Cardiac muscle cell (in vitro differentiated cells and primary cell): ENCODE measurements at places on chromosomes 7 and 10. TPM values are rescaled to one million over a fixed set of nuclear protein-coding genes. Genes with fewer than 3 reads are reported as not detected.
A peak's percentile ranks its signal among the peaks of the same experiment; 100 is the strongest.

The PAPSS2 gene
- 3.5 and 6.4 TPM in 2 replicates for polyA plus RNA-seq

The FAM221A gene
- 7.1 and 10.0 TPM in 2 replicates for polyA plus RNA-seq

The OSBPL3 gene
- 3.3 and 7.5 TPM in 2 replicates for polyA plus RNA-seq

The MKX gene
- 0.49 TPM in 1 of 2 replicates, not detected in the other for polyA plus RNA-seq

The DGKB gene
- polyA plus RNA-seq: 0.07 and 1.6 TPM in 2 replicates

The PRKCQ gene
- polyA plus RNA-seq: 4.1 and 4.3 TPM in 2 replicates

The KLLN gene
- polyA plus RNA-seq: 0.69 and 0.77 TPM in 2 replicates

The UCMA gene
- polyA plus RNA-seq: not detected in 2 replicates

The CALCR gene
- not detected in 2 replicates for polyA plus RNA-seq

The BICC1 gene
- polyA plus RNA-seq: 6.4 and 7.2 TPM in 2 replicates

The HHEX gene
- 0.43 and 0.61 TPM in 2 replicates for polyA plus RNA-seq

The TFPI2 gene
- polyA plus RNA-seq: 12.6 and 20.1 TPM in 2 replicates

The CDH23 gene
- 0.05 and 1.2 TPM in 2 replicates for polyA plus RNA-seq

DNA sequence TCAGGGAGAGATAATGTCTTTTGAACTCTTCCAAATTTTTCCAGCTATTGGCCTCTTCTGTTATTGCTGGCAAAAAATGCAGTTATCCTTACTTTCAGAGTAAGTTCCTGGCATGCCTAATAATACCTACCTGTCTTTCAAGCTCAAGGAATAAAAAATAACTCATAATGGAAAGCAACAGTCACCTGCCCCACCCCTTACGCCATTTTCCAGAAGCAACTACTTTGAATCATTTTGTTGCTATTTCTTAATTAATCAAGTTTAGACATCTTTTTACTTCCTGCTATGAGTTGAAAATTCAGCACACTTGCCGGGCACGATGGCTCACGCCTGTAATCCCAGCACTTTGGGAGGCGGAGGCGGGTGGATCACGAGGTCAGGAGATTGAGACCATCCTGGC lies 23.0 kb upstream of the CDK13 start:
- H3K4me3 ChIP-seq: no peak overlapping the region
- no peaks in the 10 kb centered on the region for H3K36me3 ChIP-seq
- no peaks in the 10 kb centered on the region for H3K4me1 ChIP-seq

GRCh38 chr7:129990403-129991192 lies 37.8 kb upstream of the UBE2H start:
- H3K27me3 ChIP-seq: no peaks in the 10 kb centered on the region
- DNase-seq: no peak
- H3K4me3 ChIP-seq: no peak overlapping the region
- H3K4me1 ChIP-seq: no peaks in the 10 kb centered on the region

GRCh38 chr10:110457851-110458250 lies 39.9 kb upstream of the DUSP5 start:
- no peak overlapping the region for H3K27ac ChIP-seq
- DNase-seq: no peak
- peaks cover 25% of the 10 kb centered on the region for H3K4me1 ChIP-seq
- H3K4me3 ChIP-seq: no peak overlapping the region
- H3K36me3 ChIP-seq: no peaks in the 10 kb centered on the region

- no peaks in the 10 kb centered on the region for H3K27me3 ChIP-seq
- no peak for DNase-seq
- no peaks in the 10 kb centered on the region for H3K36me3 ChIP-seq
- peaks cover 12% of the 10 kb centered on the region for H3K4me1 ChIP-seq
Observed at GRCh38 chr10:88672041-88672440, 7.8 kb downstream of the LIPF start.

GRCh38 chr7:119905495-119905894 lies 367.5 kb upstream of the KCND2 start:
- no peaks in the 10 kb centered on the region for H3K36me3 ChIP-seq
- no peaks in the 10 kb centered on the region for H3K27me3 ChIP-seq
- H3K4me1 ChIP-seq: no peaks in the 10 kb centered on the region
- DNase-seq: no peak

GRCh38 chr7:5484921-5485320 lies 61.3 kb upstream of the TNRC18 start:
- DNase-seq: no peak
- no peaks in the 10 kb centered on the region for H3K36me3 ChIP-seq
- no peaks in the 10 kb centered on the region for H3K4me1 ChIP-seq
- no peaks in the 10 kb centered on the region for H3K27me3 ChIP-seq
- H3K27ac ChIP-seq: no peak overlapping the region

- no peak for DNase-seq
- H3K4me1 ChIP-seq: no peaks in the 10 kb centered on the region
- no peaks in the 10 kb centered on the region for H3K27me3 ChIP-seq
- no peaks in the 10 kb centered on the region for H3K36me3 ChIP-seq
- no peak overlapping the region for H3K4me3 ChIP-seq
- no peak overlapping the region for H3K27ac ChIP-seq
Observed at GRCh38 chr7:120431016-120431415, 158.0 kb downstream of the KCND2 start.

DNA sequence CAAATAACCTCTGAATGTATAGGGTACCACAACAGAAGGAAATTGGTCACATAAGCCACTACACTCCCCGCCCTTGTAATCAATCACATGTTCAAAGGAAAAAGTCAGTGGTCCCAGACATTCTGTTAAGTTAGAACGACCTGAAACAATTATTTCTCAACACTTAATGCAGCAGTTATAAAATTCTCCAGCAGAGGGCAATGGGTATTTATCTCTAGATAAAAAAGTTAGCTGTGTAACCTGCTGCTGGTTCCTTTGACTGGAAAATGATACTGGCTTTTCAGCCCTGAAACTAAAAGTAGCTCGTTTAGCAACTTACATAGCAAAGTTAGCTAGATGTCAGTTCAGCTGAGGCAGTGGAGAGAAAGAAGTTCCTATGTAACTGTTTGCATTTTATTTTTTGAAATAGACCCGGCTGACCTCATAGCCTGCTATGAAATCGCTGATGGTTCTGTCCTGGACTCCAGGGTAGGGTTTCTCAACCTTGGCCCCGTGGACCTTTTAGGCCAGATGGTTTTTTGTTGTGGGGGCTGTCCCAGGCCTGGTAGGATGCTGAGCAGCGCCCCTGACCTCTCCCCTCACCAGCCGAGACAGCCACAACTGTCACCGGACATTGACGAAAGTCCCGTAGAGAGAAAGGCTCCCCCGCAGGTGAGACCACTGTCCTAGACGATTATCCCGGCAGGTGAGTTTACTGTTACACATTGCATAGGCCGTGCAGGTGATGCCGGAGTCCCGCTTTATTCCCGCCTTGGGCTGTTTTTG lies 40.2 kb upstream of the PROSER2 start:
- H3K4me1 ChIP-seq: no peaks in the 10 kb centered on the region
- H3K27ac ChIP-seq: no peak overlapping the region
- DNase-seq: peak; percentile 71
- H3K4me3 ChIP-seq: no peak overlapping the region
- H3K27me3 ChIP-seq: no peaks in the 10 kb centered on the region
- no peaks in the 10 kb centered on the region for H3K36me3 ChIP-seq

DNA sequence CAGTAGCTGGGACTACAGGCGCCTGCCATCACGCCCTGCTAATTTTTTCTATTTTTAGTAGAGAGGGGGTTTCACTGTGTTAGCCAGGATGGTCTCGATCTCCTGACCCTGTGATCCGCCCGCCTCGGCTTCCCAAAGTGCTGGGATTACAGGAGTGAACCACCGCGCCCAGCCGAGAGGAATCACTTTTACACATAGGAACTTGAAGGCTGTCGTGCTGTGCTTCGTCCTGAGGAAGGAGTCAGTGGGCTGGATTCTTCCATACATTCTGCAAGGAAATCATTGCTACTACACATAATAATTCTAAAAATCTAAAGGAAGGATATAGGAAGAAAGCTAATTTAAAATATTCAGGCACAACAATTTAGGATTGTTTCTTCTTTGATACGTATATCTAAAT lies 48.8 kb upstream of the ZPBP start:
- H3K27ac ChIP-seq: no peak overlapping the region
- H3K27me3 ChIP-seq: no peaks in the 10 kb centered on the region
- DNase-seq: no peak
- H3K4me3 ChIP-seq: no peak overlapping the region
- no peaks in the 10 kb centered on the region for H3K36me3 ChIP-seq

DNA sequence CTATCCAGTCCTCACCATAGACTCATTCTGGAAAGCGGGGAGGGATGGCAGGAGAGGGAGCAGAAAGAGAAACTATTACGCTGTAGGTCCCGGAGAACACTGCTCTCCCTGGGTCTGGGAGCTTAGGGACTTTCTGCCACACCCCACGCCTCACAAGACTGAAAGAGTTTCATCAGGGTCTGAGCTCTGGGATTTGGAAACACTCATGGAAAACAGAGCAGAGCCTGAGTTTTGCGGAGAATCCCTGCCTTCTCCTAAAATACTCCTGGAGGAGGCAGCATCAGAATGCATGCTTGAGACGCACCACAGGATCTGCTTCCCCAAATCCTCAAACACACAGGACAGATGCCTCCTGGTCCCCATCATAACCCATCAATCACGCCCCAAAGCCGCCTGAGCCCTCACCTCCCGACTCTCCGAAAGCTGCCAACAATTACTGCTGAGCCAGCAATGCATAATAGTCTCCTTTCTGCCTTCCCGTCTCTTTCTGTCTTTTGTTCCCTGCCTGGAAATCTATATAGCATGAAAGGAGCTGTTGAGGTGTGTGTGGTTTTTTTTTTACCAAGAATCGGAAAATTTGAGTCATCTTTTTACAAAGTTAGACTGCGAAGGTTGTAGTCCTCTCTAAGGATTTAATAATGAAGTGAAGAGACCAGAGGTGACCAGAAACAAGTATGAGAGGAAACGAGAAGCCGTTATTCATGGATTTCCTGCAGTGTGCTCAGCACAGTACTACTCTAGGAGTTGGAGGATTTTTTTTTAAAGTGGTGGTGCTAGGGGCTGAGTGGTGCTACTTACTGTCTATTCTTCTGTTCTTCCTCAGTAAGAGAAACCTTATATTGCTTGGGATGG lies 37.7 kb downstream of the ASB13 start:
- H3K27ac ChIP-seq: no peak overlapping the region
- no peak overlapping the region for H3K4me3 ChIP-seq
- no peaks in the 10 kb centered on the region for H3K4me1 ChIP-seq
- no peaks in the 10 kb centered on the region for H3K27me3 ChIP-seq

DNA sequence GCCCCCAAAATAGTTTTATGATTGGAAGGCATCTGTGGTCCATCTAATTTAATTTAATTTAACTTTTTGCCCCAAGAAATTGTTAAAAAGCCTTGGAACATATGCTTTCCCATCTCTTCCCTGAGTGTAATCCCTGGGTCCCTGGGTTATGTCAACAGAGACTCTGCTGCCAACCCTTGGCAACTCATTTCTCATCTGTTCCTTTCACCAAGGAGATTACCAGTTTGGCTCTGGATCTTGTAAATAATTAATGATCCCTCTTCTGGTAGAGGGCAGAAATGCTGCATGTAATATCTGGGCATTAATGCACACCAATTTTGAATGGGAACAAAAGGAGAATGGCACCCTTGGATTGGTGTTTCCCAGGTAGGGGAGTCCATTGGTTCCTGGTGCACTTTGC lies 514.2 kb downstream of the CCSER2 start:
- H3K4me3 ChIP-seq: no peak overlapping the region
- no peaks in the 10 kb centered on the region for H3K36me3 ChIP-seq
- H3K27me3 ChIP-seq: no peaks in the 10 kb centered on the region

GRCh38 chr7:158431941-158432347 lies 155.7 kb downstream of the PTPRN2 start:
- H3K4me1 ChIP-seq: no peaks in the 10 kb centered on the region
- no peak overlapping the region for H3K27ac ChIP-seq
- H3K27me3 ChIP-seq: no peaks in the 10 kb centered on the region
- no peak overlapping the region for H3K4me3 ChIP-seq

GRCh38 chr10:126384269-126384873 lies 3.9 kb downstream of the ADAM12 start:
- H3K36me3 ChIP-seq: no peaks in the 10 kb centered on the region
- H3K27ac ChIP-seq: no peak overlapping the region
- no peak for DNase-seq
- no peak overlapping the region for H3K4me3 ChIP-seq
- H3K27me3 ChIP-seq: peaks cover 23% of the 10 kb centered on the region

GRCh38 chr10:119431034-119431772 lies 111.3 kb downstream of the RGS10 start:
- DNase-seq: no peak
- no peaks in the 10 kb centered on the region for H3K27me3 ChIP-seq
- no peak overlapping the region for H3K27ac ChIP-seq
- H3K4me1 ChIP-seq: no peaks in the 10 kb centered on the region
- peaks cover 5% of the 10 kb centered on the region for H3K36me3 ChIP-seq

DNA sequence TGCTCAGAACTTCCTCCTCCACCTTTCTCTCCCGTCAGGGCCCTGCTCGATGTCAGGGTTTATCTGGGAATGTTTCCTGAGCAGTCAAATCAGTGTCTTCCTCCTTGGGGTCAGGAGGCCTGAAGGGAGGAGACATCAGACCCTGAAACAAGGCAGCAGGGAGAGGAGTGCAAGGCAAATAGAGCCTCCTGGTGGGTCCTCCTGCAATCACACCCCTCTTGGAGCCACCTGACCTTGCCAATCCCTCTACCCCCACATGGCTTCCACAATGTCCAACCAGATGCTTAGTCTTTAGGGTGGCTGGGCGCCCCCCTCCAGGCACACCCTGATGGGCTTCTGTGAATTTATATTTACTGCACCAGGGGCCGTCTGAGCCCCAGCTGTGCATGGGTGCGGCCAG lies 12.2 kb downstream of the GPR26 start:
- peaks cover 20% of the 10 kb centered on the region for H3K27me3 ChIP-seq
- H3K4me1 ChIP-seq: no peaks in the 10 kb centered on the region
- H3K4me3 ChIP-seq: no peak overlapping the region
- DNase-seq: no peak
- no peaks in the 10 kb centered on the region for H3K36me3 ChIP-seq

DNA sequence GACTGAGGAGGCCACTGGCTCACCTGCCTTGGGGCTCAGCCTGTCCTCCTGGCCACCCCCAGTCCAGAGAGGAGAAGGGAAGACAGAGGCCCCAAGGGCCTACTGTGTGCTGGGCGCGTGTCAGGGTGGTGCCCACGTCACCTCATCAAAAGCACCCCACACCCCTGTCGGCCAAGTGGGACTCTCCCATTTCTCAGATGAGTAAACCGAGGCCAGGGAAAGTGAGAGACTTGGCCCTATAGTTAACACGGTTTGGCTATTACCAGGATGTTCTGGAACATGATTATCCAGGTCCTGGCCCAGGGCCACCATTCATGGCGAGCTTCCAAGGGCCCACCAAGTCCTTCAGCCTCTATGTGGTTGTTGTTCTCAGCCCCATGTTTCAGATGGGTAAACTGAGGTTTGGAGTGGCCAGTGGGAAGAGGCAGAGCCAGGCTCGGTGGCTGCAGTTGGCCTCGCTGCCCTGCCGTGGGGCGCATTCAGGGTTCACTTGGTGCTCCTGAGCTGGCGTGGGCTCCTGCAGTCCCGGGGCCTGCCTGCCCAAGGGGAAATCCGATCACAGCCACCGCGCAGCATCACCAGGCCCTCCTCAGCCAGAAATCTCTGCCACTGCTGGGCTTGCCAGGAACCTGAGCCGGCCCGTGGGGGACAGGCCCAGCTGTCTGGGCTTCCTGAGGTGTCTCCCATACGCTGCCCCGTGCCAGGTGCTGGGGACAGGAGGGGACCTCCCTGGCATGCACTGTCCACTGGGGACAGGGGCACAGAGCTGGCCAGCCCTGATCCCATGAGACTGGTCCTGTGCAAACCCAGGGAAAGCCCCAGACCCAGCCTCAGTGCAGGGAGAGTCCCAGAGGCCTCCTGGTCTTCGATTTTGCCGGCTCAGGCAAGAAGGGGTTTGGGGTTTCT lies 117.7 kb upstream of the TNRC18 start:
- no peak for DNase-seq
- H3K4me3 ChIP-seq: no peak overlapping the region
- no peaks in the 10 kb centered on the region for H3K27me3 ChIP-seq
- no peak overlapping the region for H3K27ac ChIP-seq
